ENCODE measurements at places on chromosomes 7 and 10.

GRCh38 chr10:132790934-132791829 is 5.2 kb upstream of the NKX6-2 start:
- no peak for DNase-seq

DNA sequence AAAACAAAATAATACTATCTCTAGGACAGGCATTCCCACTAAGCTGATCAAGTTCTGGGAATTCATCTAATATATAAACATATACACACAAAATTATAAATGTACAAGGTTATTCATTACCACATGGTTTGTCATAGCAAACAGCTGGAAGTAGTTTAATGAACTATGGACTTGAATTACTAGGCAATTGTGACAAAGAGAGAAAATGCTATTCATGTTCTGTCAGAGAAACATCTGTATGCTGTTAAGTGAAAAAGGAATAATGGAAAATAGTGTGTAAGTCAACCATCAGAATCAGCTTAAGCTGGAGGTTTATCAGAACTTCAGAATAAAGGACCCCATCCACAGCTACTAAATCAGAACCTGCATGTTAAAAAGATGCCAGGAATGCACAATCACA is 2.8 kb downstream of the ZNF248 start:
- no peak for DNase-seq

DNA sequence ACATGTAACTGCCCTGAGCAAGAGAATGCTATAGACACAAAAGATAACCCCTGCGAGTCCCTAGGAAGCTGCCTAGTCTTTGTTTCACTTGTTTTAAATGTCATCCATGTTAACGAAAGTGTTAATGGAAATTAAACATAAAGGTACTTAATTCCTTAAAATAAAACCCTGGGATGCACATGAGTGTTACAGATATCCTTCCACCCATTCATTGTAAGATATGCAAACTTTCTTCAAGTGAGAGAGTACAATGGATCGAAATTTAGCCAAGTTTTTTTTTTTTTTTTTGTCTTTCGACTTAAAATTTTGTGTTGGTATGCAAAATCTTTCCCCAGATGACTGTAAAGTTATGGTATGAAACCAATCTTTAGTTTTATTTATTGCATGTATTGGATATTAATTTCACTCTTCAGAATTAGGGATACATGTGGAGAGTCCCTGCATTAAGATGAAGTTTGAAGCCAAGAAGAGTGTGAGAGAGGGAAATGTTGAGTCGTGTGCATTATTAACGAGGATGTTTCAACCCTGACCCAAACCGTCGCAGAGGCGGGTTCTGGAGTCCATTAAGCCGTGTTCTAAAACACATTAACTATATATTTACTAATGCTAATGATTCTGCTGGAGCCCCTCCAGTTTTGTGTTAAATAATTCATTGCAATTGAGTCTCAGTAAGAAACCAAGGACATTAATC is 1.6 kb downstream of the CDK14 start:
- DNase-seq, result no peak

- DNase-seq, result no peak
Observed at GRCh38 chr7:112721366-112721765, 68.8 kb downstream of the TMEM168 start.

GRCh38 chr7:100892364-100893317 is 3.0 kb downstream of the ACHE start:
- DNase-seq, result no peak

GRCh38 chr7:148898845-148899484 is 14.9 kb upstream of the EZH2 start:
- DNase-seq, result no peak

DNA sequence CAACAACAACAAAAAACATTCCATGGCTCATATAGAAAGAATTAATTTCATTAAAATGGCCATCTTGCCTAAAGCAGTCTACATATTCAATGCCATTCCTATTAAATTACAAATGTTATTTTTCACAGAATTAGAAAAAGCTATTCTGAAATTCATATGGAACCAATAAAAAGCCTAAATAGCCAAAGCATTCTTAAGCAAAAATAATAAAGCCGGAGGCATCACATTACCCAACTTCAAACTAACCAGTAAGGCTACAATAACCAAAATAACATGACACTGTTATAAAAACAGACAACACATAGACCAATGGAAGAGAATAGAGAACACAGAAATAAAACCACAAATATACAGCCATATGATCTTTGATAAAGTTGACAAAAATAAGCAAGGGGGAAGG is 330.4 kb downstream of the KIF20B start:
- no peak for DNase-seq

DNA sequence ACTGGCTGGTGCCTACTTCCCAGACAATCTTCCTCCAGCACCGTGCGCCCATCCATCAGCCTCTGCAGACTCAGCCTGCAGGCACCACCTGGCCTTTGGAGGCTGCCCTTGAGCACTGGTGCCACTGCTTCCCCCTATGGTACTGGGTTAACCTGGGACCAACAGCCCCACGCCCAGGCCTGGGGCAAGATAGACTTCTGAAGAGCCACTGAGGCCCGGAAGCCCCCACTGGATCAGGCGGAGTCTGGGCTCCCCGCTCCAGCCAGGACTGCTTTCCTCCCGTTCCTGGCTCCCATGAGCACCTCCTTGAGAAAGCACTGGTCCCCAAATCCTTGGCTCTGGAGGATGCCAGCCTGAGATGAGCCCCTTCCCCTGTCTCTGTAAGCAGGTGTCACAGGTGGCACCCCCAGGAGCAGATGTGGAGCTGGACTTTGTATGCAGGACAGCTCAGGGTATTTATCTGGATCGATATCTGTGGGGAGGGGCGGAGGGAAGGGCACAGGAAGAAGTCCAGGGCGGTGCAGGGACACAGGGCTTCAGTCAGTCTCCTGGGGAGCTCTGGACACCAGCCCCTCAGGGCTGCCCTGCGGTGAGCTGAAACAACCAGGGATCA is 206.5 kb upstream of the PPP2R2D start:
- DNase-seq, result no peak

DNA sequence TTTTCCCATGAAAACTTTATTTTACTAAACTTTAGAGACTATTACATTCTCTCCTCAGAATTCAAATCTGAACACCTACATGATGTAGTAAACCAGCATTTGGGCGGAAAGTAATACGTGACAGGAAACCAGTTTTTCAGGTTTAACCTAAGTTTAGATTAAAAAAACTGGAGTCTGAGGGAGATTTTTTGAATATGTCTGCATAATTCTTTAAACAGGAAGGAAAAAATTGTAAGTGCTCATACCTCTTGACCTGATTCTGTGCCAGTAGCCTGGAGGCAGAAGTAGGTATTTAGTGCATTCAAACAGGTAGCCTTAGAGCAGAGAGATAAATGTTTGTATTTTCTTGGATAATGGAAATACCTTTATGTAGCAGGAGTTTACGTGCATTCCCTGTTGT is 224.3 kb downstream of the MDFIC start:
- no peak for DNase-seq

DNA sequence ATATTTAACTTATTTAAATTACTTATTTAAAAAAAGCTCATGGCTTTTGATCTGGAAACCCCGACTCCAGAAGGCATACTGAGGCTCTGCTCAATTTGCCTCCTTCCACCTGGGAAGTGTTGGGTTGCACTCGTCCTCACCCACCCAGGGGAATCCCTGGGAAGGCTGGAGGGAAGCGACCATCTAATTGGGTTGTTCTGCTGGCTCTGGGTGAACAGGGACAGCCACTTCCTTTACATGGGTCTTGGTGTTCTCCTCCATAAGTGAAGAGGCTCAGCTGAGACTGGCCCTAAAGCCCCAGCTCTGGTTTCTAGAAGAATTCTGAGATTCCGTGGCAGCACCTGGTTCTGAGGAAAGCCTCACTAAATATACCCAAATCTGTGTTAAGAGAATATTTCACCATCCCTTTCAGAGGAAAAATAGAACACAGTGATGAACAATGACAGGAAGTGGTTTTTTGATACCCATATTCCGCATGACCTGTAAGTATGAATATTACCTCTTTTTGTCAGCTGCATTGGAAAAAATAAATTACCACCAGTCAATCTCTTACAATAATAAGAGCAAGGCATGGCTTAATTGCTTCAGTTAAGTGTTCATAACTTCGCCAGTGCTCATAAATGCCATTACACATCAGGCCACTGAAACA is 131.1 kb upstream of the SHH start:
- no peak for DNase-seq

- DNase-seq, result no peak
Observed at GRCh38 chr10:49327036-49327813, 28.3 kb downstream of the C10orf71 start.

- no peak for DNase-seq
Observed at GRCh38 chr7:20279979-20280378, 50.7 kb upstream of the ITGB8 start.

GRCh38 chr10:120685136-120685535 is 166.0 kb upstream of the WDR11 start:
- no peak for DNase-seq

- no peak for DNase-seq
Observed at GRCh38 chr10:129836253-129836652, 127.8 kb downstream of the EBF3 start.

GRCh38 chr10:123009105-123009820 is 457 bp downstream of the ACADSB start:
- DNase-seq, result no peak

DNA sequence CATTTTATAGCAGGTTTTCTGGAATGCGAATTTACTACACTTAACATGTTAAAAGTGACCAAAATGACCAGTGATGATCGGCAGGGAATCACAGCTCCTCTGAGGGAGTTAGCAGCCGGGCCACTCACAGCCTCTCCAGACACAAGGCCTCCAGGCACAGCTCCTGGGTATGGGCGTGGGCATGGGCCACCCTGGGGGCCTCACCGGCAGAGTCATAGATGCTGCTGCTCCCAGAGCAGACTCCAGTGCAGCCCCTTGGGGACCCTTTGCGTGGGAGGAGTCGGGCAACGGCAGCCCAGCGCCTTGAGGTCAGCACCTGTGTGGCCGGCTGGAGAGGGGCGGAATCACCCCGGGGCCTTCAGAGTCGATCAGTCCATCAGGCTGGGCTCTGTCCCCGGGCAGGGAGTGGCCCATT is 8.6 kb downstream of the KNDC1 start:
- DNase-seq, result no peak

DNA sequence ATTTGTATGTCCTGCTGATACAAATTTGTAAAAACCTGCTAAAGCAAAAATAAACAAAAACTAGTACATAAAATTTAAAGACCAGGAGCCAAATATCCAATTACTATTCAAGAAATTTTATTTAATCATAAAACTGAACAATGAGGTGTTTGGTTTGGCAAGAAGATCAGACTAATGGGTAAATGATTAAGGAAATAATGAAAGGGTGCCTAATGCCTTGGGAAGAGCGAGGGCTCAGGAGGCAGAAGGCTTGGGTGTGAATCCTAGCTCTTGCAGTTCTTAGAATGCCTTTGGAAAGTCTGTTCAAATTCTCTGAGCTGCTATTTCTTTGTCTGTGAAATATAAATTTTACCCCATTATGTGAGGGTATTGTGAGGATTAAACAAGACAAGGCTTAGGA is 32.4 kb downstream of the NAPEPLD start:
- DNase-seq, result no peak

- no peak for DNase-seq
Observed at GRCh38 chr10:50216418-50216817, 34.9 kb downstream of the ASAH2 start.

DNA sequence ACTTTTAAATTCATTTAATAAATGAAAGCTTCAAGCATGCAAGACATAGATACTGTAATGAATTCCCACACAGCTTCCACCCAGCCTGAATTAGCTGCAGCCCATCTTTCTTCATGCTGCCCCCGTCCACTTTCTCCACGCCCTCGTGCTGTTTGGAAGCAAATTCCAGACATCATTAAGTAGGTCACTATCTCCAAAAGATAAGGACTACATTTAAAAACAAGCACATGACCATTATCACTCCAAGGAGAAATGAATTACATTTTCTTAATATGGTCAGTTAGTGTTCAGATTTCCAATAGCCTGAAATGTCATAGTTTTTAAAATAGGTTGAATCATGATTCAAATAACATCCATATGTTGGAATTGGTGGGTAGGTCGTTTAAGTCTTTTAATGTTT is 24.3 kb downstream of the LMTK2 start:
- DNase-seq, result no peak

- DNase-seq, result no peak
Observed at GRCh38 chr10:103069453-103070331, 123.4 kb downstream of the NT5C2 start.

GRCh38 chr10:50512214-50512595 is 111.6 kb downstream of the SGMS1 start:
- DNase-seq, result no peak

DNA sequence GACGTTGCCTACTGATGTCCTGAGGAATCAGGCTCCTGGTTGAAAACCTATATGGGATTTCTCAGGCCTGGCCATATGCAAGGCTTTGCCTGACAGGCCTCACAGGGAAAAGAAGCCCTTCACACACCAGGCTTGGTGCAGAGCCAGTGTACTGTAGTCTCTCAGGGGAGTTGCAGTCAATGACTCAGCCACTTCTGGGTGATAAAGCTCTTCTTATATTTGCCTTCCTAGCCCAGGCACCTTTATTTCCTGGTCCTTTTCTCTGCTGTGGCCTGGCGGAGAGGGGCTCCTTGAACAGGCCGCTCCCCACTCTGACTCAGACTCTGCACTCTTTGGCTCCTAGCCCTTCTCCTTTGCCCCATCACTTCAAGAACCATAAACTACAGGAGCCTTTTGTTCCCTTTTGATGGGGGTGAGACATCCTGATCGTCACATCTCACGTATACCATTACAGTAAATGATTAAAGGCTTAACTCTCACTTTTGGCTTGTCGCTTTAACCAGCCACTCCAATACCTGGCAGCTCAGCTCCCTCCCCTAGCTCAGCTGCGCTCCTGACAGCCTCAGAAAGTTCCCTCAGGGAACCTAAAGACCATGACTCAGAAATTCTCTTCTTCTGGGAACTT is 33.5 kb downstream of the DPY19L1 start:
- DNase-seq, result peak; percentile 55

DNA sequence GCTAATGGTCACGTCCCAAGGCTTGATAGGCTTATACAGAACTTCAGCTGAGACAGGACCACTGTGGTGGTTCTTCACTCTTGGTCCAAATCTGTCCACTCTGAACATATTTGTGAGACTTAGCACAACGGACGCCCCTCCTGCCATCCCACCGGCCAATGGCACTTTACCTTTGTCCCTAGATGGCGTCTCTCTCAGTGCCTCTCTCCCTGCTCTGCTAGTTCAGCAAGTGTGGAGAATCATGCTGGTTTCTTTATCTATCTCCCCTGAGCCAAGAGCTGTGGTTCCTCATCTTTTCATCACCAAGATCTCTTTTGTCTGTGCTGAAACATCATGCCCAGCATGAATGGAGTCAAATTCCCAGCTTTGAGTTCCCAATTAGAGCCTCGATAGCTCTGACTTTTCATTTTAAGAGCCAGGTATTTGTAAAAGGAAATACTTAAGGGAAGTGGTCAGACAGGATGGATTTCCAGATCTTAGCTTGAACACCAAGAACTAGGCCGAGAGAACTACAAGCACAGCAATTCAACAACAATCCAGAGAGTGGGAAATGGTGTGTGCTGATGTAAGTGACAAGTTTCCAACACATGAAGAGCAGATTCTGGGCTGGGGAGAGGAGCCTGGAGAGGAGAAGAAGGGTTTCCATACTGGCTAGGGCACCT is 69.5 kb downstream of the ZNF800 start:
- no peak for DNase-seq
